Esophagus muscularis mucosa (tissue), 4 donors: ENCODE measurements at places on chromosomes 13 and 19.

- H3K4me1 ChIP-seq: peaks cover 20% of the 10 kb centered on the region
- no peak overlapping the region for H3K4me3 ChIP-seq
- no peak for DNase-seq
- H3K27ac ChIP-seq: no peak overlapping the region
- no peaks in the 10 kb centered on the region for H3K36me3 ChIP-seq
- no peaks in the 10 kb centered on the region for H3K27me3 ChIP-seq
Observed at GRCh38 chr19:29247471-29247870, 34.5 kb upstream of the UQCRFS1 start.

- no peaks in the 10 kb centered on the region for H3K4me1 ChIP-seq
- no peak for DNase-seq
- no peak overlapping the region for H3K27ac ChIP-seq
- no peak overlapping the region for H3K4me3 ChIP-seq
Observed at GRCh38 chr19:28934631-28935030, 278.3 kb downstream of the UQCRFS1 start.

- H3K4me1 ChIP-seq: peaks cover 3% of the 10 kb centered on the region
- no peak overlapping the region for H3K4me3 ChIP-seq
- no peak for DNase-seq
- H3K36me3 ChIP-seq: peaks cover 56% of the 10 kb centered on the region
- no peak overlapping the region for H3K27ac ChIP-seq
- no peaks in the 10 kb centered on the region for H3K27me3 ChIP-seq
Observed at GRCh38 chr19:2814426-2814825, 5.2 kb upstream of the ZNF554 start.

DNA sequence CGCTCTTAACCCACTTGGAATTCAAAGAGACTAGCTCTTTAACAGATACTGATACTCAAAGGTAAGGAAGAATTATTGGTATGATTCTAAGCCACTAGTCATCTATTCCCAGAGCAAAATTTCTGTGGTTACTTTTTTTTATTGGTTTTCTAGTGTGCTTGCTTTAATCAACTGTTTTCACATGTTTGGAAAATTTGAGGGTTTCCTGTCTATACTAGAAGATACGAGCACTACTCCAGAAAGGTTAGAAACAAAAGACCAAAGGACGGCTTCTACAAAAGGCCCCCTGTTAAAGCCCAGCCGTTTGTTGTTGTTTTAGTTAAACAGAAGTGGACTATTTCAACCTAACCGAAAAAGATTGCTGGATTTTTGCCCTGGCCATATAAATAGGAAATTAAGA is 18.5 kb upstream of the LPAR6 start:
- H3K4me3 ChIP-seq: no peak overlapping the region
- H3K36me3 ChIP-seq: no peaks in the 10 kb centered on the region
- peaks cover 14% of the 10 kb centered on the region for H3K4me1 ChIP-seq
